ENCODE measurements at places on chromosomes 3 and 15.

GRCh38 chr3:147370349-147370748, 36.0 kb downstream of the ZIC4 start:
- DNase-seq: no peak

DNA sequence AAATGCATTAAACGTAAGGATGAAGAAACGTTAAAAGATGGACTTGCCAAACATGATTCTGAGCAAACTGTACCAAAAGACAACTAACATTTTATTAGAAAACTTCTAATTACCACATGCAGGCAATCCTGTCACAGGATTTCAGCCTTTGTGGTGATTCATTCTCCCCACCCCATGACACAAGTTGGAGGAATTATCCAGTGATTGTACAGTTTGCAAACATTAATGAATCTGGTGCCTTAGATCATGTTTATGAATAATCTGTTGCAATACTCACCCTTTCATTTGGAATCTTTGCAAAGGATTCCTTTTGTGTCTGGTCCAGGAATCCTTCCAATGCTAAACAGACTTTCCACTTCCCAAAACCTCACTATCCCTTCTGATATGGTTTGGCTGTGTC, 23.3 kb upstream of the ERC2 start:
- no peak for DNase-seq

DNA sequence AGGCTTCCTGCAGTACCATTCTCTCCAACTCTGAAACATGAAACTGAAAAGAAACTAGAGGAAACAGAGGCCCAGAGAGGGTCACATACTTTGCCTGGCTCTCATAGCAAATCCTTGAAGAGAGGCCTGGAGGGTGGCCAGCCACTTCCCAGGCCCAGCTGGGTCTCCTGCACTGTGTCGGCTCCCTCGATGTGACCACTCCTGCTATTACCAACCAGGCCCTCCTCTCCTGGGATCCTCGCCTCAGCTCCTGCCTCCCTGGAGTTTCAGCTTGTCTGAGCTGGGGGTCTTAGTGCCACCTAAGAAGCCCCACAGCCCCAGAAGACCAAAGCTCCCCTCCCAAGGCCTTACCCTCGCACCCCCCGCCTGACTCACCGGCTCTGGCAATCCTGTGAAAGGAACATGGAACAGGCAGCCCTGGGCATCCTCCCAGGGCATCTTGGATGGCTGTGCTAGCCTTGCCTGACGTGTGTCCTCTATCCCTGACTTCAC, 4.6 kb downstream of the LOXL1 start:
- no peak for DNase-seq

DNA sequence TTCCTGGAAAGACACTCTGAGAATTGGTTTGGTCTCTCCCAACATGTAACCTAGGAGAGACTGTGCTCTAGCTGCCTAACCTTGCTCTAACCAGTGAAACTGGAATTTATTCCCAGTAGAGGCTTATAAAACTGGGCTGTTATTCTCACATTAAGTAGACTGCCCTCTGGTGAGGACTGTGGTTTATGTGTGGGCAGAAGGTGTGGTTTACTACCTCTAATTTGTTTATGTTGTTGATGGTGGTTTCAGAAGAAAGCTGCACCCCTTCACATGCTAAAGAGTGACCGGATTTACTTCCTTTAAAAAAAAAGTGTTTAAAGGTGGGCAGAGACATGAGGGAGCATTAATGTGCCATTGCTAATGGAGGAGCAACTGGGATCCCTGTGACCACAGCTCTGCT, 273.2 kb downstream of the MECOM start:
- DNase-seq: no peak

DNA sequence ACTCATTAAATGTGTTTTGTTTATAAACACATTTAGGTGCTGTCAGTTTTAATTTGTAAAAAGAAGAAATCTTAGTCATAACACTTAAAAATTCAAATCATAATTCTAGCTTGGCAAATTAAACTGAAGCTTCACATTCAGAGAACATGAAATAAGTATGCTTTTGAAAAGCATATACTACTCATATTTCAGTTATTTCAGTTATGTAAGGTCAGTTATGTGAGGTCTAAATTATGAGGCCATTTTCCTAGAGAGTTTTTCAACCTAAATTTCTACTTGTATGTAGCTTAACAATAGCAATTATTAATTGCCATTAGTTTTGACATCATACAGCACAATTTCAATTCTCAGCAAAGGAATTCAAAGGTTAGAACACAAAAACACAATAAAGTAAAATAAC, 465.0 kb downstream of the PLOD2 start:
- no peak for DNase-seq

- DNase-seq: no peak
Measured at GRCh38 chr15:77577366-77577950, 55.3 kb downstream of the LINGO1 start.

- DNase-seq: no peak
Measured at GRCh38 chr3:186189492-186189891, 80.6 kb upstream of the ETV5 start.
